ENCODE measurements at places on chromosomes 4 and X. TPM values are rescaled to one million over a fixed set of nuclear protein-coding genes. Genes with fewer than 3 reads are reported as not detected.

The FAM53A gene
- total RNA-seq, result not detected

The CRMP1 gene
- 5.3 TPM for total RNA-seq

The COX7B2 gene
- total RNA-seq, result not detected

The USP17L26 gene
- not detected for total RNA-seq

The CCKAR gene
- total RNA-seq, result not detected

The GUCY2F gene
- not detected for total RNA-seq
